ENCODE measurements at places on chromosomes 7 and 10. TPM values are rescaled to one million over a fixed set of nuclear protein-coding genes. Genes with fewer than 3 reads are reported as not detected.
A peak's percentile ranks its signal among the peaks of the same experiment; 100 is the strongest.

ZNF487 gene
- total RNA-seq = 7.3 TPM

IGFBP1 gene
- not detected for total RNA-seq

ELN gene
- total RNA-seq = 70.1 TPM

SPAG6 gene
- total RNA-seq = not detected

AKR1C4 gene
- not detected for total RNA-seq

PRSS37 gene
- total RNA-seq = not detected

CYP2C19 gene
- not detected for total RNA-seq

MMRN2 gene
- 64.7 TPM for total RNA-seq

SFRP4 gene
- total RNA-seq = 236 TPM

- no peak for DNase-seq
These were observed 96.3 kb upstream of the ANKRD1 start for GRCh38 chr10:91017198-91017597.

DNA sequence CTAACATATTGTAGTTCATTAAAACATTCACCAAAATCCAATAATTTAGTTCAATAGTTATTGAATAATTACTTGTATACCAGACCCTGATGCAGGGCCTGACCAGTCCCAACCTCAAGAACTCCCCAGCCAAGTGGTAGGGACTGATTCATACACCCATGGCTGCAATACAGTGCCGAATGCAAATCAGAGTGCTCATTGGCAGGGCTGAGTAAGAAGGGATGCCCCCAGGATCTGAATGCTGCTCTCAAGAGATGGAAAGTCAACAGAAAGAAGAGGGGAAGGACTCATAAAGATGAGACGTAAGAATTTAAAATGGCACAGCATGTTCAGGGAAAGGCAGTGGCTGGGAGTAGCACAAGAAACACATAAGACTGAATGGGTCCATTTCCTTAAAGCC, 29.9 kb downstream of the ZNF438 start:
- DNase-seq = no peak

- DNase-seq = no peak
These were observed 51.4 kb downstream of the PKD1L1 start for GRCh38 chr7:47896809-47897423.

DNA sequence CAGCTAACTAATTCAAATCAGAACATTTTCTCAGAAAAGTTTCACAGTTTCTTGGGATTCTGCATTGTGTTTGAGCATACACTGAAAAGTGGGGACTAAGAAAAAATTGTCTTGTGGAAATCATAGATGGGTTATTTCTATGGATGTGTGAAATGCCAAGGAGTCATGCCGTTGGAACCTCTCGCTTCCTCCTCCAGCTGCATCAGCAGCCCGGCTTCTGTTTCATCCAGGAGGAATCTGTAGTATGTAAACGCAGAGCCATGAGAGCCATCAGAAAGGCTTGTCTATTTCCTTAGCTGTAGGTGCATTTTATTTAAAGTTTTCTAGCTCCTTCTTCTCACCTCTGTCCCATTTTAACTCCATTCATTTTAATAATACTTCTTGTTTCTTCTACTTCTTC, 1144.1 kb downstream of the GATA3 start:
- DNase-seq = no peak

DNA sequence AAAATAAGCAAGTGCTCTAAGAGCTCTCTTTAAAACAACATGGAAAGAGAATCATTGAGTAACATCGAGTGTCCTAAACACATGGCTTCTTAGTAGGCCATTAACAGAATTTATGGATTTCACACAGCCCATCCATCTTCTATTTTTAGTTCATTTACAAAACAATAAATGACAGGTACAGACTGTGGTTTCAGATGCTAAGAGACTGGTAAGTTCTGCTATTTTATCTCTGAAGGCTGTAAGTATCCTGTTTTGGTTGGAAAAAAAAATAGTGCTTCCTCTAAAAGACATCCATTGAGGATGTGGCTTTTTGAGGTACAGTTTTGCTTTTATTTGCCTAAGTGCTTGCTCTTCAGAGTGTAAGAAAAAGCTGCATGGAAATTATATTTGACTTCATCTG, 27.4 kb upstream of the GNAI1 start:
- no peak for DNase-seq

- no peak for DNase-seq
These were observed 71.9 kb upstream of the ANKRD30A start for GRCh38 chr10:37053476-37053875.

GRCh38 chr7:87154166-87154565, 1.9 kb downstream of the DMTF1 start:
- no peak for DNase-seq

DNA sequence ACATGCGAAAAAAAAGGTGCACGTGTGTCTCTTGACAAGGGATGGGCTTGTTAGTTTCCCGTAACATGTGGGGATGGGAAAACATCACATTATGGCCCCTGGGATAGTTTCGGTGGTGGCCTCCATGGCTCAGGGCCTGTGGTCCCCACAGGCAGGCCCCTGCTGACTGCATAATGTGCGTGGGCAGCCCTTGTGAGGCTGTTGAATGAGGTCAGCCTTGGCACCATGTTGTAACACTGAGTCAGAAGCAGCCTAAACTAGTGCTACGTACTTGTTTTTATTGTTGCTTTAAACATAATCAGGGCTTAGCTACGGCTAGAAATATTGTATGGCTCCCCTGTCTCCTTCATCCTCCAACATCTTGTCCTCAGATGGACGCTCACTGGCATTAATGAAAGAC, 80.6 kb downstream of the BEND7 start:
- DNase-seq = no peak

DNA sequence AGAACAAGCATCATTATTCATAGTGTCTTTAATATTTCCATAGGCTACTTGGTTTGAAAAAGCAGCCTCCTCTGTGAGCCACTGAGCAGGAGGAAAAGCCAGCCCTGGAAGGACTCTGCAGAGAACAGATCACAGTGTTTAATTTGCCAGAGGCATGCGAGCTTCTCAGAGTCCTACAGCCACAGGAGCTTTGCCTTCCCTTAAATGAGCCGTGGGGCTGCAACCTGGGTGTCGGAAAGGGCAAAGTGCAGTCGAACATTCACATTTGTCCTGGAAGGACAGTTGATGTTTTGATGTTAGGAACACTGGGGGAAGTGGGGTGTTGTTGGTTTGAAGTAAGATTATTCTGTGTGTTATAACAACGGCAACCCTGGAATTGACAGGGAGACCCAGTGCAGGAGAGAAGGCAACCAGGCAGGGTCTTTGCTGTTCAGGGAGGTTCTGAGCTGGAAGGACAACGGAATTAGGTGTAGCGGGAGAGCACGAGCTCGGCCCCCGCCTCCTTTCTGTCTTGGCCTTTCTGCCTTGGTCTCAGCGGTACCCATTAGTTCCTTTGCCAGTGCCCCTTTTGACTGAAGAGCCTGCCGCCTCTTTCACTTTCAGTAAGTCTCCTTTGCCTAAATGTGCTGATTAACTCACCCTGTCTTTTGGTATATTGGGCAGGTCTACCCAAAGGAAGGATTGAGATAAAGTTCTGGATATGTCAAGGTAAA, 192.3 kb upstream of the PITRM1 start:
- no peak for DNase-seq

DNA sequence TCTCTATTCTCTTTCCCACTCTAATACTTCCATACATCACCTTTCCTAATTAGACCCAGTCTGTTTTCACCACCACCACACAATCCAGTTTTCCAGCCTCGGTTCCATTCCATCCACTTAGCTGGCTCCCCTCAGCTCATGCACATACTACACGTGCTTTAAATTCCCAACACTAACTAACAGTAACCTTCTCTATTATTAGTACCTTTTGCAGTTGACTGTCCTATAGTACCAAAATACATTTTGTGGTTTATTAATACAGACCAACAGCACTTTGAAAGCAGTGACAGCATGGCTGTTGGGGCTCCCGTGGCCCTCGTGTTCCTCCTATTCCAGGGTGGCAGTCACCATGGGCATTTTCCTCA, 64.9 kb downstream of the LARP4B start:
- DNase-seq = no peak

DNA sequence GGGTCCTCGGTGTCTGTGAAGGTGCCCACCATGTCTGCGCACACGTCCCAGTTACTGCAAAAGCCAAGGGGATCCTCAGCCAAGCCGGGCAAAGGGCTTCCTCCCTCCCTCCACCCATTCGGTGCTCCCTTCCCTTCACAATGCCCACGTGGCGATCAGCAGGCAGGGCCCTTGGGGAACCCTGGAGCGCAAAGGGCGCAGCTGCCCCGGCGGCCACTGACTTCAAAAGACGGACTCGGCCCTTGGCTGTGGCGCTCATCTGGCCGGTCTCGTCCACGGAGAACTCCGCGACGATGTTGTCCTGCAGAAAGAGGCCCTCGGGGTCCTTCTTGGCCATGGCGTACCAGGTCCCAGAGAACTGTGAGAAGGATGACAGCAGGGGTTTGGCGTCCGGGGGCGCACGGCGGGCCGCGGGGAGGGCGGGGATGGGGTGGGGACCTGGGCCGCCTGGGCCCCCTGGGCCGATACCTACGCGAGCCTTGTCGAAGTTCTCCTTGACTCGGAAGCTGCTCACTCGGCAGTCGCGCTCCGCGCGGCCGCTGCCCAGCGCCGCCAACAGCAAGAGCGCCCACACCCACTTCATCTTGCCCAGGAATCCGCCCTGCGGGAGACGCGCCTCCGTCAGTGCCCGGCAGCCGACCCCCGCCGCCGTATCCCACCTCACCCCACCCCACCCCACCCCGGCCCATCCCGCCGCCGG, 439 bp downstream of the RBP4 start:
- DNase-seq = no peak

DNA sequence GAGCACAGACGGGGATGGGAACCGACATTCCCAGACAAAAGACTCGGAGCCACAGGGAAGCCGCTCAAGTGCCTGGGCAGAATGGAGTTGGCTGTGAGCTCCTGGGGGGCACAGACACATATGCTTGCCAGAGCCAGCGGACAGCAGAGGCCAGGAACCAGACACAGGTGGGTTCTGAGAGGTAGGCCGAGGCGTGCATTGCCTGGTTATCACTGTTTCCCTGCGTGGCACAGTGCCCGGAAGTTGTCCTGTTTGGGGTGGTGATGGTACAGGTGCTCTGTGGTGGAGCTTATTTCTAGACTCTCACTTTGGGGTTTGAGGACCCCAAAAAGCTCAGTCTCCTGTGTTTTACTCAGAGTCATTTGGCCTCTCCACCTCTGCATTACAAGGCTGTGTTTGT, 2.5 kb downstream of the PALD1 start:
- no peak for DNase-seq

- no peak for DNase-seq
These were observed 3.6 kb upstream of the ALOX5 start for GRCh38 chr10:45370202-45370955.

DNA sequence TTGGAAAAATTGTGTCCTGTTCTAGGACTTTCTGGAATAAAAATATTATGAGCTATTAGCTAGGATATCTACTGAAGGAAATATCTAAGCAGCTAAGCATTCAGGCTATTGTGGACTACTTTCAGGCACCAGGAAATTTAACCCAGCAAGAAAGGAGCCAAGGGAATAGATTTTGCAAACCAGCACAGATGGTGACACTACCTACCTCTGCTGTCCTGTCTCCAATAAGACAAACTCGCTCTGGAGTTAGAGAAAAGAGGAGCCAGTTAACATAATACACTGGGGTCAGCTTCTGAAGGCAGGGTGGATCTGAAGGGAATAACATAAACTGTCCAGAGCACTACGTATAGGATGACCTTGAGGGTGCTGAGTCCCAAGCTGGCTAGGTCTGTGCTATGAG, 223.7 kb upstream of the PRSS58 start:
- no peak for DNase-seq

DNA sequence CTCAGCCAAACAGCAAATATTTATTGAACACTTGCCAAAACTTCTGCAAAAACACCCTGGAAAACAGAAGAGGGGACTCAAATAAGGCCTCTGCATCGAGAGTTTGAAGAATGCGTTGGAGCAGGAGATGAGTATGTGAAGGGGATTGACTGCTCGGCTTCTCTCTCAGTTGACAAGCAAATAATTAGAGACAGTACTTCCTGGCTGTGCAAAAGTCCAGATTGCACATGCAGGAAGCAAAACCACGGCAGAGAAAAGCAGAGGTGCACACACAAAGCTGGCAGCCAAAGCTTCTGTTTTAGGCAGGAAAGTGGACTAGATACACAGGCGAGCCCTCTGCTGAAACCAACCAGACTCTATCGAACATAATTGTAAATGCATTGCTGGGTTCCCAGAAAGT, 343.6 kb upstream of the MGMT start:
- DNase-seq = no peak

- peak; percentile 80 for DNase-seq
These were observed 120.9 kb downstream of the C10orf105 start for GRCh38 chr10:71598621-71599055.

DNA sequence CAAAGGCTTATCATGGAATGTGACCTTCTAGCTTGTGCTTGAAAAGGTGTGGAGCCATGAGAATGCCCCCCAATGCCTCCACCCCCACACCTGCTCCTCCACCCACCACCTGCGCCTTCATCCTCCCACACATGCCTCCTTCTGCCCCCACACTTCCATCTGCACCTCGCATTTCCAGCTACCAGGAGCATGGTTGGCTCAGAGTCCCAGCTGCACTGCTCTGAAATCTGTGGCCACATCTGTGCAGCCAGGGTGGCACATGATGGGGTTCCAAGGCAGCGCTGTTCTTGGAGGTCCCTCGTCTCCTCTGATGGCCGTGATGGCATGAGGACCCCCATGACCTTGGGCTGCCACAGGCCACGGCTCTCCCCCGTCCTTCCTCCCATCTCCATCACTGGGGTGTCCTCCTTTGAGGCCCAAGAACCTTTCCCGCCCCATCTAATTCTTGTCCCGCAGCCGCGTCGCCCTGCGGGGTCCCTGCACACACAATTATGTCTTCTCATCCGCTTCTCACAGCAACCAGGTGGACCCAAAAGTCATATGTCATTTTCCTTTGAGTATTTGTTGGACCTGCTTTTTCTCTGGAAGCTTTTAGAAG, 40.6 kb upstream of the CNPY1 start:
- DNase-seq = no peak

DNA sequence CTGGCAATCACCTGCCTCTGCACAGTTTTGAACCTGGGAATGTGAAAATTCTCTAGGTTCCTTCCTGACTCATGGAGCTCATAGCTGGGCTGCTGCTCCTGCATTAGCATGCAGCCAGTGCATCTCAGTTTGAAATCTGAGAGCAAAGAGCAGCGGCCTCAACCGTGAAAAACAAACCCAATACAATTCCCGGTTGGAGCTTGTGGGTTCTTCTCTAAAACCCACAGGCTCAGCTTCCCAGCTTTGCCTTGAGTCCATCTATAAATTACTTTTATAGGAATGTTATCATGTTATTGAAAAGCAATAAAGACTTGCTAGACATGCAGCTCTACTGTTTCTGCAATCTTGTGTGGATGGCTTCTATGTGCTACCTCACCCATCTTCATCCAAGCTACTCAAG, 191.7 kb downstream of the CXCL12 start:
- DNase-seq = no peak

GRCh38 chr10:7788639-7789286, 786 bp downstream of the ATP5F1C start:
- no peak for DNase-seq

DNA sequence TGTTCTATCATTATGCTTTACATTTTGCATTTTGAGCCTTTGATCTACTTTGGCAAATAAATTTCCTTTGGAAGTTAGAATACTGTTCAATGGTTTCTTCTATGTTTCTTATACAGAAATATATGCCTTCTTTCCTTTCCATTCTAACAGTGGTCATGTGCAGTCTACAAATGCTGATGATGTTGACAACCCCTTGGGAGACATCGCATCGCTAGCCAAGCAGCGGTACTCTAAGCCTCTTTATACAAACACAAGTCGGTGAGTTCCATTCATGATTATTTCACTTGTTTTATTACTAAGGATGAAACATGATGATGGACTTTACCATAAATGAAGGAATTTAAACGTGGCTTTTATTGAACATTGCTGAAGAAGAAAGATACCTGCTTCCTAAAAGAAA, 48.1 kb upstream of the ZPBP start:
- no peak for DNase-seq
